Inflammatory macrophage (primary cell): ENCODE measurements at places on chromosomes 7 and 10.

DNA sequence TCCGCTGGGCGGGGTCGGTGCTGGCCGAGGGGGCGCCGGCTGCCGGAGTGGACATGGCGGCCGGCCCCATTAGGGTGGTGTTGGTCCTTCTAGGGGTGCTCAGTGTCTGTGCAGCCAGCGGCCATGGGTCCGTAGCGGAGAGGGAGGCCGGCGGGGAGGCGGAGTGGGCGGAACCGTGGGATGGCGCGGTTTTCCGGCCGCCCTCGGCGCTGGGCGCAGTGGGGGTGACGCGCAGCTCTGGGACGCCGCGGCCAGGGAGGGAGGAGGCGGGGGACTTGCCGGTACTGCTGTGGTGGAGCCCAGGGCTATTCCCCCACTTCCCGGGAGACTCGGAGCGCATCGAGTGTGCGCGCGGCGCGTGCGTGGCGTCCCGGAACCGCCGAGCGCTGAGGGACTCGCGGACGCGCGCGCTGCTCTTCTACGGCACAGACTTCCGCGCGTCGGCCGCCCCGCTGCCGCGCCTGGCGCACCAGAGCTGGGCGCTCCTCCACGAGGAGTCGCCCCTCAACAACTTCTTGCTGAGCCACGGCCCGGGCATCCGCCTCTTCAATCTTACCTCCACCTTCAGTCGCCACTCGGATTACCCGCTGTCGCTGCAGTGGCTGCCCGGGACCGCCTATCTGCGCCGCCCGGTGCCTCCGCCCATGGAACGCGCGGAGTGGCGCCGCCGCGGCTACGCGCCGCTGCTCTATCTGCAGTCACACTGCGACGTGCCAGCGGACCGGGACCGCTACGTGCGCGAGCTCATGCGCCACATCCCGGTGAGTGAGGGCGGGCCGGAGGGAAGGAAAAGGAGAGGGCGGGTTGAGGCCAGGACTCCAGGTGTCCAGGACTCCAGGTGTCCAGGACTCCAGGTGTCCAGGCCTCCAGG is 9.3 kb upstream of the CHCHD1 start:
- peak; percentile 93 for DNase-seq

DNA sequence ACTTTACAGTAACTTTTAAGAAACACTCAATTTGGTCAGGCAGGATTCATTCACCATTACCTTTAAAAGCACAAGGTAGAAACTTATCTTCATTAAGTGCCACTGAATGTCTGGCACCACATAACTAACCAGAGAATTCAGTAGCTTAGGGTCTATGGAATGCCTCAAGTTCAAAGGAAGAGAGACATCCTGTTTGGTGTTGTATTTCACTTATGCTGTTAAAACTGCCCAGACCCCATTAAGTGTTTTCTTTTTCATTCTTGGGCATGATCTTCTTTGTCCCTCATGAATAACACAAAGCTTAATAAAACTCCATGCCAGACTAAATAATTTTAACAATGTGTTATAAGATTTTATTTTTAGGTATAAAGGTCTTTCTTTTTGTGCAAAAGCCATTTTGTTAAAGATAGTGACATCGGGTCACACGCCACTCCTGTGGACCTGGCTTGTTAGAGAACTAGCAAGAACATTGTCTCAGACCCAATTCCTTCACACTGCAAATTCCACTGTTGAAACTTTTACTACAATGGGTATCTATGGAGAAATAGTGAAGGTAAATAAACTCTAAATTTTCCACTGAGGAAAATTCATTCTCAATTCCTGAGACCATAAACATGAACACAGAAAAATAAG is 221.0 kb downstream of the TWIST1 start:
- DNase-seq, result no peak

DNA sequence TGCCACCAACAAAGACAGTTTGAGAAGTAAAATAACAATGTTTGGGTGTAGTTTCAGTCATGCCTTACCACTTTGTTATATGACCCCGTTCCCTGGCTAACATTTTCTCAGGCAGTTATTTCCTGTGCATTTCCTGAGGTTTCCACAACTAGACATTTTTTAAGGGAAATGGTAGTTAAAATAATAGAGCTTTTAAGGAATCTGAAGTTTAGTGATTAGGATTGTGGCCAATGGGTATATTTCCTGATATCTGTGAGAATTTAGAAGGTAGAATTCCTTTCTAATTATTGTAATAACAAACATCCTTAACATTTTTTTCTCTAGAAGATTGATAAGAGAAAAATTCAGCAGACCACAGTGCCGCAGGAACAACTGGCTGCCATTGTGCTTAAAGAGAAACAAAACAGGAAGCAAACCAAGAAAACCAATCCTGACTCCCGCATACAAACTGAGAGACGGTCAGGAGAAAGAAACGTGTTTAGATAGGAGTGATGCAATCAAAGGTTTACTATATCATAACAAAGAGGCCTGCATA is 193.6 kb downstream of the MBL2 start:
- DNase-seq, result no peak

GRCh38 chr7:7416031-7416858 is 119.4 kb downstream of the COL28A1 start:
- peak; percentile 5 for DNase-seq

GRCh38 chr7:114508086-114508485 is 93.5 kb downstream of the FOXP2 start:
- no peak for DNase-seq

- DNase-seq, result no peak
These were observed 719.0 kb downstream of the GRM8 start for GRCh38 chr7:126533715-126534114.

GRCh38 chr10:119863951-119864565 is 8.6 kb downstream of the MCMBP start:
- peak; percentile 30 for DNase-seq

- DNase-seq, result no peak
These were observed 39.5 kb downstream of the C7orf33 start for GRCh38 chr7:148630078-148630477.

GRCh38 chr7:79789584-79790345 is 336.3 kb upstream of the MAGI2 start:
- no peak for DNase-seq

- no peak for DNase-seq
These were observed 59.9 kb downstream of the PRKCQ start for GRCh38 chr10:6520138-6520537.

DNA sequence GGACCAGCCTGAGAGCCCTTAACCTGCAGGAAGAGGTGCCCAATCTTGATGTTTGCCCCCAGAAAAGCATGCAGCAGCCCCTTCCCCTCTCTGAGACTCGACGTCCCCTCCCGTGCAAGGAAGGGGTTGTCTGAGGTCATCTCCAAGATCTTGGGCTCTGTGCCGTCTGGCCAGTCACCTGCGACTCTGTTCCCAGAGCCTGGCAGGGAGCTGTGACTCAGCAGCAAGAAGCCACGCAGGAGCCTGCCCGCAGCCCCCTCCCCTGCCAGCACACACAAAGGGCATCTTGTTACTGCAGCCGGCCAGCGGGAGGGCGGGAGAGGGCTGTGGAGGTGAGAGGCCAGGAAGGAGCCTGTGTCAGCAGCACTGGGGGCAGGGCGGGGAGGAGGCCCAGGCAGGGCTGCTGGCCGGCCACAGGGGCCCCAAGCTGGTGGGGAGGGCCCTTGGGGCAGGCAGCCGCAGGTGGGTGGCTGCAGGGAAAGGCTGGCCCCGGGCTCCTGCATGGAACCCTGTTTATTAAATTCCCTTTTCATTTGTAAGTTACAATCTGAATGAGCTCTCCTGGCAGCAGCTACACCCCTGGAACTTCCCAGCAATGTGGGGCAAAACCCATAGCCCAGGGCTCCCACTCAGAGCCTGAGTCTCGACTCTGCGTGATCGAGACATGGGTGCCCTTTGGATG is 103.7 kb upstream of the ZMIZ1 start:
- no peak for DNase-seq

GRCh38 chr7:105218215-105218614 is 170.5 kb downstream of the SRPK2 start:
- DNase-seq, result no peak

DNA sequence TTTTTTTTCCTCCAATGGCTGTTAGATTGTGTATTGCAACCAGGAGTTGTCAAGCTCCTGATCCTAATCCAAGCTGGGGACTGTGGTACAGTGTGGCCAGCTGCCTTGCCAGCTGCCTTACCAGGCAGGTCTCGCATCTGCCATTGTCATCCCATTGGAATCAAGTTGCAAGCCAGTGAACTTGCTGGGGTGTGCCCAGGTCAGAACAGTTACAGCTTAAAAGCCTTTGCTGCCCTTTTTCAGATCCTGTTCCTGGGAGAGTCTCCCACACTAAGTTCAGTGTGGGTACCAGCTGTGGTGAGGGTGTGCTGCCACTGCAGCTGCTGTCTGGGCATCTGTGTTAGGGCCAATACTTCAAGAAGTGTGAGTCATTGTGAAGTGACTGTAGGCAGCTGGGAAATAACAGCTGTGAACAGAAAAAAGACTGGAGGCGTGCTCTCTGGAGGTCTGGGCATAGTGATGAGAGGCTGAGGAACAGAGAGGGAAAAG is 72.8 kb downstream of the CCNY start:
- DNase-seq, result peak; percentile 69

- no peak for DNase-seq
These were observed 18.4 kb upstream of the MACROH2A2 start for GRCh38 chr10:70034232-70034631.

GRCh38 chr7:4500812-4501211 is 181.3 kb upstream of the FOXK1 start:
- no peak for DNase-seq

- DNase-seq, result peak; percentile 20
These were observed 25.9 kb downstream of the TNRC18 start for GRCh38 chr7:5397736-5398135.

GRCh38 chr10:118850418-118851061 is 95.8 kb upstream of the CACUL1 start:
- DNase-seq, result peak; percentile 84

DNA sequence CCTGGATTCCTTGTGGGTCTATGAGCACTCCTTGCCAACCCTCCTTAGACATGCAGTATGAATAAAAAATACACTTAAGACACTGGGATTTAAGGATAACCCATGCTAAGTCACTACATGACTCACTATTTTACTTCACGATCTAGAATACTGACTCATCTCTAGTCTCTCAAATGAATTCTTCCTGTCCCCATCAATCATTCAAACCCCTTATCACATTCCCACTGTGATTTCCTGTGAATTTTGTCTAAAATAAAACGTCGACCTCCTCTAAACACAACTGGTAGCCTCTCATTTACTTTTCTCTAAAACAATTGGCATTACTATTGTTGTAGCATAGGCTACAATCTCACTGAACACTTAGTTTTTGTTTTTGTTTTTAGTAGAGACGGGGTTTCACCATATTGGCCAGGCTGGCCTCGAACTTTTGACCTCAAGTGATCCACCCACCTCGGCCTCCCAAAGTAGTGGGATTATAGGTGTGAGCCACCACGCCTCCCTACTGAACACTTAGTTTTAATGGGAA is 3.9 kb upstream of the IQUB start:
- no peak for DNase-seq

DNA sequence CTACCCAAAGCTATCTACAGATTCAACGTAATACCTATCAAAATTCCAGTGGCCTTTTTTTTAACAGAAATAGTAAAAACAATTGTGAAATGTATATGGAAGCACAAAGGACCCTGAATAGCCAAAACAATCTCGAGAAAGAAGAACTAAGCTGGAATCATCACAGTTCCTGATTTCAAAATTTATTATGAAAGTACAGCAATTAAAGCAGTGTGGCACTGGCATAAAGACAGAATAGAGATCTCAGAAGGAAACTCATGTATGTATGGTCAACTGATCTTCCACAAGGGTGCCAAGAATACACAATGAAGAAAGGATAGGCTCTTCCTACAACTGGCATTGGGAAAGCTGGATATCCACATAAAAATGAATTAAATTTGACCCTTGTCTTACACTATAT is 23.2 kb downstream of the PNLIPRP3 start:
- peak; percentile 66 for DNase-seq

DNA sequence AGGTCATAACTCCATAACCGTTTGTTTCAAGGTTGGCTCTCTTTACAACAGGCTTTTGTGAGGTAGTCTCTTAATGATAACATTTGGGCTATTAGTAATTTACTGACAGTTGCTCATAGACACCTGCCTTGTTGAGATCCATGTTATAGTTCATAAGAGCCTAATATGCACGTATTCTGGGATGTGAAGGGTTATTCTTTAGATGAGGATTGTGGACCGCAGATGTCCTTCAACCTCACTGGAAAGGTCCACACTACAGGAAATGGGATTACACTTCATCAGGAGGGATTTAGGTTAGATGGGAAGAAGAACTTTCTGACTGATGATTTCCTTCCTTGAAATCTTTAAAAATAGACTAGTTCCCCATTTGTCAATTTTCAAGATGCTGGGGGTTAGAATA is 62.8 kb downstream of the SAMD9 start:
- no peak for DNase-seq

GRCh38 chr7:155263581-155264143 is 34.0 kb upstream of the INSIG1 start:
- DNase-seq, result no peak

DNA sequence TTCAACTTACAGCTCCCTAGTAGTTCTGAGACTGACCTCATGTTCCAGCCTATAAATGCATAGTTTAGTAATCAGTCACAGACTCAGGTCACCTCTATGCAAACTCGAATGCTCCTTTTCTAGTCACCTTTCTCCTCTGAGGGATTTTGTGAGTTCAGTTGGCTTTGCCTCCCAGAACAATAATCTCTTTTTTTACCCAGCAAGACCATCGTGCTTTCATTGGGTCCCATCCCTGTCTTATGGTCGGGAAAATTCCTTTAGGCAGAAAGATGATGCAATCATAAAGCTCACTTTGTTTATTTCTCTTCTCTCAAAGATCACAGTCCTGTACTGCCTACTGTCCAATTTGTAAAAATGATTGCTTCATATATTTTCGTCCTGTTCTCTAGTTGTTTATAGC is 38.4 kb downstream of the TWIST1 start:
- no peak for DNase-seq
